ENCODE measurements at places on chromosomes 6 and 20.

DNA sequence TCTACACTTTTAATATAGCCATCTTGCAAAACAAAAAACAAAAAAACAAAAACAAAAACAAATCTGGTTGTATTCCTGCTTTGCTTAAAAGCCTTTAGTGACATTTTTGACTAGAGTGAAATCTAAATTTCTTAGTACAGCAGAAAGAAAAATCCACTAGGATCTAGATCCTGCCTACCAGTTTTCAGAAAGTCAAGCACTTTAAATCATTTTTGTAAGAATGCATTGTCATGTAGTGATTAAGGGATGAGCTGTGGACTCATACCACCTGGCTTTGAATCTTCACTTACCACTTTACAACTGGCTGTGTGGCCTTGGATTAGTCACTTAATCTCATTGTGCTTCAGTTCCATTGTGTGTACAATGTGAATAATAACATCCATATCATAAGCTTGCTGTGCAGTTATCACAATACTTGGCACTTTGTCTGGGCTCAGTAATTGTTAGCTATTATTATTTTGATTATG is 4.0 kb downstream of the MKKS start:
- no peak for DNase-seq

DNA sequence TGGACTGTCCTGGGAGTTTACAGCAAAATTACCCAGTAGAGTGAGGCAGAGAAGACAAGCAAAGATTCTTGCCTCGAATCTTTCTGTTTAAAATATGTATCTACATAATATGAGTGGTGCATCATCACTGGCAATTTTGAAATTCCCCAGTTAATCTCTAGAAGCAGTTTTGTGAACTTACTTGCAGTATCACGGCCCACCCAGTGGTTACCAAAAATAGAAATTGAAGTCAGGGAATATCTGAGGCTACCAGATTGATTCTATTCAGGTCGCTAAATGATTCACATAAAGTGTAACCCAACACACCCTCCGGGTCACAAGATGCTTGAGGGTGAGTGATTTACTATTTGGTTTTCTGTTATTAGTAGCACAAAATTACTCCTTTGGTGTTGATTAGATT is 111.9 kb downstream of the PPP1R14C start:
- DNase-seq, result no peak

DNA sequence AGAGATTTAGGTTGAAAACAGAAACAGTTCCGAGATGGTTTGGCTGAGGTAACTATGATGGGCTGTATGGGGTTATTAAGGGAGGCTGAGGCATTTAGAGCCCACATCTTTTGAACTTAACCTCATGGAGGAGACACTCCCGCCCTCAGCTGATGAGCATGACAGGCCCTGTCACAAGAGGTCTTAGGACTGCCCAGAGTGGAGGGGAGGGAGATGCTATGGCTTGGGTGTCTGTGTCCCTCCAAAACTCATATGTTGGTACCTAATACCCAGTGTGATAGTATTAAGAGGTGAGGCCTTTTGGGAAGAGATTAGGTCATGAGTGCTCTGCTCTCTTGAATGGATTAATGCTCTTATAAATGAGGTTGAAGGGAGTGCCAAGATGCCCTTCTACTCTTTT is 126.6 kb downstream of the CDC5L start:
- no peak for DNase-seq

- no peak for DNase-seq
Measured at GRCh38 chr20:58054780-58055373, 173.6 kb downstream of the ANKRD60 start.

GRCh38 chr20:35739294-35740163 is 2.5 kb downstream of the RBM39 start:
- DNase-seq, result no peak

GRCh38 chr6:36930483-36930882 is 24.1 kb upstream of the PI16 start:
- no peak for DNase-seq

- no peak for DNase-seq
Measured at GRCh38 chr20:50208085-50208491, 17.5 kb downstream of the CEBPB start.

DNA sequence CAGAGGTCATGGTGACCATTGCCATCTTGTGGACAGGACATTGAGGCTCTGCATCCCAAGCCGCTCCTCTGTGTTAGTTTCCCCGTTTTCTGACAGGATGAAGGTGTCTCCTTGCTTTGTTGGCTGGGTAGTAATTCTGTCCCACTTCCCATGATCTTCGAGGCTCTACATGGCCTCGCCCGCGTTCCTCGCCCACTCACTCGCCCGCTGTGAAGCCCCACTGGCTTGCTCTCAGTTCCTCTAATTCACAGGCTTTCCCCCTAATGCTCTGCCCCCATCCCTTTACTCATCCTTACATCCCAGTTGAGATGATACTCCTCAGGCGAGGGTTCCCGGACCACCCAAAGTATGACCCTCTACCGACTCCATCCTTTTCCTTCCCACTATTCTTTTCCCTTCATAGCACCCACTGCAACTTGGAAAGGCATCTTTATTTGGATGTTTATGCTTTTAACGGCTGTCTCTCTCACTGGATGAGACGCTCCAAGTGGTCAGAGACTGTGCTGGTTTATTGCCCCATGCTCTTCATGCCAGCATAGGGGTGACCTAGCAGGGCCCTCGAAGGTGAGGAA is 511 bp upstream of the SLC35B2 start:
- no peak for DNase-seq

GRCh38 chr6:151242420-151242861 is 2.7 kb downstream of the AKAP12 start:
- no peak for DNase-seq

Data from GM06990 (cell line).